ENCODE measurements at places on chromosomes 4 and X.

DNA sequence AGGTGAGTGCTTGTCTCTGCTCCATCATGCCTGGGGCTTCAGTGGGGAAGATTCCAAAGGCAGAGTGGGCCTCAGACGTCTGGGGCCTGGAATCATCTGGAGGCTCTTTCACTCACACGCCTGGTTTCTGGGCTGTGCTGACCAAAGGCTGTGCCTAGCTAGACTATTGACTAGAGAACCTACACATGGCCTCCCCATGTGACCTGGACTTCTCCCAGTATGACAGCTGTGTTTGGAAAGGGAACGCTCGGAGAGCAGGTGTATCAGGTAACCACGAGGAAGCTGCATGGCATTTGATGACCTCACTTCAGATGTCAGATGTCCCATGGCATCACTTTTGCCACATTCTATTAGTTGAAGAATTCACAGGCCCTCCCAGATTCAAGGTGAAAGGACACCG is 51.0 kb downstream of the ADGRL3 start:
- peak; percentile 79 for DNase-seq

- DNase-seq = no peak
Observed at GRCh38 chr4:8110071-8110986, 48.3 kb downstream of the ABLIM2 start.

- DNase-seq = no peak
Observed at GRCh38 chr4:15712214-15712613, 9.3 kb downstream of the BST1 start.

DNA sequence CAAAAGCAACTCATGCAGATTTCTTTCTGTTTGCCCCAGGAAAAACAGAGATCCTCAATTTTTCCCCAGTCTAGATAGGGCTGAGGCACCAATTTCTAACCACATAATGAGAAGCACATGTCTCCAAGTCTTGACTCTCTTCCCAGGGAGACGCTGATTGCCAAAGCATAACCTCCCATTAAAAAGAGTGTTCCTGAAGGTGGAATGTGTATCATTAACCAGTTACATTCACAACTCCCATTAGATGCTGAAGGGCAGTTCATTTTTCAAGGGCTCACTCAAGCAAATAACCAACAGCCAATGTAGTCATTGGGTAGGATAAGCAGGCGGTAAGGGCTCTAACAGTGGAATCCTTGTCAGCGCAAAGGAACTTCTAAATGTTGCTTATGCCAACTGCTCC is 27.5 kb downstream of the TMEM47 start:
- DNase-seq = peak; percentile 41

DNA sequence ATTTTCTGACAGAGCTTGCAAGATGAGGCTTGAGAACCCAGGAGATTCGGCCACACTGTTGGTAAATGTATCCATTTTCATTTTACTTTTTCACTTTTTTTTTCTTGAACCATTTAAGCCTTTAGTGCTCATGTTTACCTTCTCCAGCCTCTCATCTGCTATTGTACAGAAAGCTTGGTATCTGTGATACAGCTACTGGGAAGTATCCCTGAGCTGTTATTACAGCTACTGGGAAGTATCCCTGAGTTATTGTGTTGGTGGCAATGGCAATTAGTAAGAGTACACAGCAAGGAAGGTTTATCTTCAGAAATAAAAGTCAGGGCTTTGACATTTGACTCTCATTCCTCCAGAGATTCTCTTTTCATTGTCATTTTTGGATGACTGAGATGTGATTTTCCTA is 11.8 kb downstream of the CTSO start:
- DNase-seq = no peak

DNA sequence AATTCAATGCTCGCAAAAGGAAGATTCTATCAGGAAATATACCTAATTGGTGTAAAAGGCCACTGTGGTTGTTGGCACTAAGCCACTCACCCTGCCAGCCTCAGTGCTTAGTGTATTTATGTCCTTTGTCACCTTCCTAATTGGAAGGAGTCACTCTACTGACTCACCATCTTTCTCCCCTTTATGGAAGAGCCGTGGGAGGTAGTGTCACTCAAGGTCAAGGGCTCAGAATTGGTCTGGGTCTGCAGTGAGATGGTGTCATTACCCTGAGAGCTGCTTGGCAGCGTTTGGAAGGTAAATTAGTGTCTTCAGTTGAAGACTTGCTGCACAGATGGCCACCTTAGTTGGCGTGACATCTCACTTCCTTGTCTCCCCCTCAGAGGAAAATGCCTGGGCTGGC is 41.7 kb upstream of the CDKN2AIP start:
- no peak for DNase-seq

DNA sequence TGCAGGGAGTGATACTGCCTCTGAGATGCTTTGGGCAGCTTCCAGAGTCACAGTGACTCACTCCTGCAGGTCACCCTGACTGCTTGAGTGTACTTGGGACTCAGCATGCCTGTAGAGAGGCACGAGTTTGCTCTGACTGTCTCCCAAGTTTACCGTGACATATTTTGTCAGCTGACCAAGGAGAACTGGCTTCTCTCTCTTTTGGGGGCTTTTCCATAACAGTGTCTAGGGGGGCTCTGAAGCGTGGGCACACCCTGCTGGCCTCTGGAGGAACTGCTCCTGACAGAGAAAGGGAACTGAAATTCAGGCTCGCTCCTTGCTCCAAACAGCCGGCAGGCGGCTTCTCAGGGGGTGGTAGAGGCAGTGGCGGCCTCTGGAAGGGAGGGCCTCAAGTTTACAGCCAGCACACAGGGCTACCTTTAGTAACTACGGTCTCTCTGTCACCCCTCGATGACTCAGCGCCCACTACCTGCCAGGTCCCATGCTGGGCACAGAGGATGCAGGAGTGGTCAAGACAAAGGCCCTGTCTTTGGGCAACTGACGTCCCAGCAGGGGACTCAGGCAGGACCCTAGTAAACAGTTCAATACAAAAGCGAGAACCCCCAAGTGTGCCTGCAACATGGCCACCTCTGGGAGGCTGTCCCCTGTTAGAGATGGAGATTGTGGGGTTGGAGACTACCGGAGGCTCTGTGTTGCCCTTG is 17.8 kb downstream of the ZNF185 start:
- DNase-seq = no peak

- DNase-seq = no peak
Observed at GRCh38 chr4:36288731-36289426, 7.5 kb downstream of the DTHD1 start.

GRCh38 chrX:154309041-154309775 is 13.6 kb downstream of the TKTL1 start:
- DNase-seq = no peak

DNA sequence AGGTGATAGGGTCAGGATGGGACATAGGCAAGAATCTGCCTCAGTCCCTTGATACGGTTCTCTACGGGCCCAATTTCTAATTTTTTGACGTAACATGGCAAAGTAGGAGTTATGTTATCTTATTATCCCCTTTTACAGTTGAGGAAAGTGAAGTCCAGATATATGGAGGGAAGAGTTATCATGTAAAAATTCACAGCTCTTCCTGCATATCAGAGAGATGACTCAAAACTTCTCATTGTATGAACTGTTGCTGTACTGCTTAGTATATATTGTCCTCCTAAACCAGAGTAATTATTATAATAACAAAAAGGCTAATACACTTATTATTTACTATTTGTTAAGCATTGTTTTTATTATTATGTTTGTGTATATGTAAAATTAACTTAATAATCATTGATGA is 260.5 kb upstream of the IGFBP7 start:
- no peak for DNase-seq
